Large intestine (tissue), 12 donors: ENCODE measurements at places on chromosomes 12 and 14.

DNA sequence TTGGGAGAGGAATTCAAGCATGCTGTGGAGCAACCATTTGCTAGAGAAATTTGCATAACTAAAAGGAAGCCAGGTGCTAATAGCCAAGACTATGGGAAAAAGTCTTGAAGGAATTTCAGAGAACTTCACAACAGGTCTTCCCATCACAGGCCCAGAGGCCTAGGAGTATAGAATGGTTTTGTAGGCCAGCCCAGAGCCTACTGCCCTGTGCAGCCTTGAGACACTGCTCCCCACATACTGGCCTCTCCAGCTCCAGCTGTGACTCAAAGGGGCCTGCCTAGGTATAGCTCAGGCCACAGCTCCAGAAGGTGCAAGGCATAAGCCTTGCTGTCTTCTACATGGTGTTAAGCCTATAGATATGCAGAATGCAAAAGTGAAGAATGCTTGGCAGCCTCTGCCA, 227.1 kb downstream of the SLC2A13 start:
- no peaks in the 10 kb centered on the region for H3K4me1 ChIP-seq
- H3K27ac ChIP-seq = no peak overlapping the region

GRCh38 chr12:123676616-123677320, 5.9 kb downstream of the TCTN2 start:
- no peaks in the 10 kb centered on the region for H3K27me3 ChIP-seq
- DNase-seq = no peak
- H3K4me3 ChIP-seq = no peak overlapping the region
- peaks cover 21% of the 10 kb centered on the region for H3K36me3 ChIP-seq
- H3K27ac ChIP-seq = no peak overlapping the region

DNA sequence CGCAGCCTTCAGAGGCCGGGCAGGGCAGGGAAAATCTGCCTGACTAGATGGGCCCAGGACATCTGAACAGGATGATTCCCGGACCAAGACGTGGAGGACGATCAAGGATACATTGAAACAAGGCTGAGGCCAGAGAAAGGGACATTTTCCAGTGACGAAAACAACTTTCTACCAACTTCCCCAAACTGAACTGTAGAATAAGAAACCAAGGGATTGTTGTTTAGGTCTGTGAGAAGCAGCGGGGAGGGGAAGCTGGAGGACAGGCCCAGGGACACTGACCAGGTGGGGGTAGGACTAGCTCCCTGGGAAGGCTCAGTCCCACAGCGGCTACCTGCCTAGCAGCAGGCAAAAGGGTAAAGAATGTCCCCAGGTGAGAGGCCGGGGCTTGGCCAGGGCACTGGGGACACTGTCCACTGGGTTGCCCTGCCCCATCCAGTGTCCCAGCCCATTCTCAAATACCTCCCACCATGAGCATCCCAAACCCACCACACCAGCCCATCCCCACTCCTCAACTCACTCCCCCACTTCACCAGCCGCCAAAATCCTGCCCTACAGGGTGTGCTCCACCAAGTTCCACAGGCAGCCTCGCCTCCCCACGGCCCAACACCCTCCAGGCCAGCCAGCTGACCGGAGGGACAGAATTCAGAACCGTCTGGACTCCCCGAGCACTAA, 995 bp downstream of the TNFRSF1A start:
- H3K4me1 ChIP-seq = peaks cover 72% of the 10 kb centered on the region
- peak overlapping the region; percentile 93 for H3K4me3 ChIP-seq
- no peak for DNase-seq
- peak overlapping the region; percentile 99 for H3K27ac ChIP-seq

GRCh38 chr14:89382901-89383845, 33.9 kb downstream of the FOXN3 start:
- no peak overlapping the region for H3K4me3 ChIP-seq
- no peaks in the 10 kb centered on the region for H3K27me3 ChIP-seq
- no peaks in the 10 kb centered on the region for H3K4me1 ChIP-seq
- H3K36me3 ChIP-seq = peaks cover 10% of the 10 kb centered on the region
- no peak overlapping the region for H3K27ac ChIP-seq

- no peaks in the 10 kb centered on the region for H3K36me3 ChIP-seq
- no peaks in the 10 kb centered on the region for H3K4me1 ChIP-seq
- no peak for DNase-seq
- no peak overlapping the region for H3K27ac ChIP-seq
- no peaks in the 10 kb centered on the region for H3K27me3 ChIP-seq
Observed at GRCh38 chr12:74449872-74450271, 87.8 kb upstream of the ATXN7L3B start.

GRCh38 chr14:78848234-78848820, 678.2 kb downstream of the NRXN3 start:
- H3K27ac ChIP-seq = no peak overlapping the region
- no peaks in the 10 kb centered on the region for H3K36me3 ChIP-seq
- no peak for DNase-seq
- H3K4me1 ChIP-seq = no peaks in the 10 kb centered on the region
- no peak overlapping the region for H3K4me3 ChIP-seq
